Inflammatory macrophage (primary cell): ENCODE measurements at places on chromosomes 4 and X.

GRCh38 chrX:150954951-150955350, 28.2 kb upstream of the HMGB3 start:
- no peak for DNase-seq

GRCh38 chr4:184728858-184729257, 5.0 kb downstream of the CENPU start:
- no peak for DNase-seq

- DNase-seq = no peak
These were observed 26.4 kb downstream of the ENPP6 start for GRCh38 chr4:184191267-184191666.

DNA sequence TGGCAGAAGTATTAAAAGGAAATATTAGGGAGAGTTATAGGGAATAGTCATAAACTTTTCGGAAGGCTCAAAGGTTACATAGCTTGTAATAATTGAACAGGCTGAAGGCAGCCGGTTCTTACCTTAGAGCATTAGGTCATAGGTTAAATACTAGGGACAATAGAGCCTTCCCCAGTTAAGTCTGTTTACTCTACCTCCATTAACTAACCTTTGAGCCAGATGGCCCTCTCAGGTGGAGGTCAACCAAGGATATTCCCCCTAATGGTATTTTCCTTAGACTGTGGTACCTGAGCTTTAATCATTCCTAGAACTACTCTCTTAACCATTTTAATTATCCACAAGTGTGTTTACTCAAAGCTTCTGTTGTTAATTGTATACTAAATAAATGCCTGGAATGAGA, 920.9 kb upstream of the PABPC4L start:
- DNase-seq = no peak

DNA sequence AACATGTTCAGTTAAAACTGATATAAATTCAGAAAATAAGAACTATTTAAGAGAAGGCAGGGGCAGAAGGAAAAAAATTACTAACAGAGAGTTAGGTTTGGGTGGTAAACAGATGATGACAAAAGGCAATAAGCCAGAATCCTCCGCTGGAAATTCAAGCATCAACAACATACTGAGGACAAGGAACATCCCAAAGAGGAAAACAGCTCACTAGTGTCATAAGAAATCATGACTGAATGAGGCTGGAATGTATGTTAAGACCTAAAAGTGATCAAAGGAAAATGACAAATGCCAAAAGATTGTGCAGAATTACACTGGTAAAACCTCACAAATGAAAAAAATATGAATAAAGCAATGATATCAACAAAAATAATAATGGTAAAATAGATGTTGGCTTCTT, 88.4 kb downstream of the WDFY3 start:
- DNase-seq = no peak

DNA sequence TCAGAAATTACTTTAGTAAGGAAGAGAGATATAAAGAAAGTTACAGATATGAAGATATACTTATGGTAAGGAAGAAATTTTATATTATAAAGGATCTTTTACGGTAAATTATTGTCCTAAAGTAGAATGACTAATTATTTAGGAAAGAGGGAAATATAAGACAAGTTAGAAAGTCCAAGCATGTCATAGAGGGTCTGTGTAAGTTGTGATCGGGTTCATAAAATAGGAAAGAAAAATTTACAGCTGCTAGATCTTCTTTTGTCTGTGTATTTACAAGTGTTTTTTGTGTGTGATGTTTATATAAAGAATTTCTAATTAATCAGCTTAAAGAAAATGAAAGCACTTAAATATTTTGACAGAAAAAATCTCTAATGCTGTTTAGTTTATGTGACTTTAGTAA, 1054.9 kb upstream of the DIAPH2 start:
- no peak for DNase-seq

DNA sequence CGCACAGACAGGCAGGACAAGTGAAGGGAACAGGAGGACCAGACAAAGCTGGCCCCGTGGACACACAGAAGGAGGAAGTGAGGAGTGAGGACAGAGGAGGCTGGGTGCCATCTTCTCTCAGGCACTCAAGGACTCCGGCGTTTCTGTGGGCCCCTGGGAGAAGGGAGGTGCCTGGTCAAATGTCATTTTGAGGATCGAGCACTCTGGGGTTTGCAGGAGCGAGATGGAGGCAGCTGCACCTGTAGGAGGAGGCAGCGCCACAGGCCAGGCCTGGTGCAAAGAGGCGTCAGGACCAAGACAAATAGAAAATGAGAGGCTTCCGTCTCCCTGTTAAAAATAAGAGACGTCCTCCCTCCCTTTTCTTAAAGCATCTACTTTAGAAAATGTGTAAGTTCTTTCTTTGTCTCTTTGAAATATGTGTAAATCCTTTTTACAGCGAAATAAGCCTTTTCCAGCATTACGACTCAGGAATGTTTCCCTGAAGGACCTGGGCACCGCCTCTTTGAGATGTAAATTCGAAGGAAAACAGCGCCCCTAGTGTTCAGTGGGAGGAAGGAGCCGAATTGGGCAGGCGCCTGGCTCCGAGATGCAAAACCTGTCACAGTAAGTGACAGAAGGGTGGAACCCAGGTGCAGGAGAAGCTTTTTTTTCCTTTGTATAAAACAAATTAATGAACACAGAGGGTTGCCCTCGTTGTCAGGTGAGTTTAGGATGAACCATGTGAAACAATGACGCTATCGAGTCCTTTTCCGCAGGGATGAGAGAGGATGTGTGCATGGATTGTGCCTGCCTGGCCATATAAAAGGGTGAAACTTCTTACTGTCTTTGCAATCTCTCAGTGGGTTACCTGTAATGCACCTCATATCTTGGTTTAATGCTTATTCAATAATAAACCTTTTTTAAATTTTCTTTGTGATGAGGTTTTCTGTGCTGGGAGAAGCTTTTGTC, 1.4 kb upstream of the C4orf50 start:
- peak; percentile 54 for DNase-seq

DNA sequence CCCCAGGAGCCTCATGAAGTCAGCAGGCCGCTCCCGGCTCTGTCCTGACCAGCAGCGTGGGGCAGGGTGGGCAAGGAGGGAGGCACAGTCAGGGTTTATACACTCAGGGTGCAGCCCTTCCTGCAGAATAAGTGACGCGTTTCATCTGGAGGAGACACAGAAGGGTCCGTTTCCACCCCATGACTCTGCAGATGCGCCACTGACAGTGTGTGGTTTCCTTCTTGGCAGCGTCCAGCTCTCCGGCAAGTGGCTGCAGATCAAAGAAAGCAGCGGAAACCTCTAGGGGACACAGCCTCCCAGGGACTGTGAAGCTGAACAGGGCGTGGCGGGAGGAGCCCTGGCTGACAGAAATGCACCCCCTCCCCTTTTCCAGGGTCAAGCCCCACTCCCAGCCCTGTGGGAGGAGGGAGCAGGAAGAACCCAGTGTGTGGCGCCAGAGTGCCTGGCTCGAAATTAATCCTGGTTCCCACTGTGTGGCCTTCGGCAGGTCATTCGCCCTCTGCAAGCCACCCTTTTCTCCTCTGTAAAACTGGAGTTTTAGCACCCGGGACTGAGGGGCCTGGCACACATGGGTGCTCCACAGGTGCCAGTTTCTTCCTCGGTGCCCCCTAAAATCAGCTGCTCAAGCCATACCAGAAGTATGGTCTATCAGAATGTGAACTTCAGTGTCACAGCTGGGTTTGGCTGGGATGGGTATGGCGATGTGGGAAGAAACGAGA, 17.3 kb upstream of the TBC1D14 start:
- DNase-seq = peak; percentile 48

DNA sequence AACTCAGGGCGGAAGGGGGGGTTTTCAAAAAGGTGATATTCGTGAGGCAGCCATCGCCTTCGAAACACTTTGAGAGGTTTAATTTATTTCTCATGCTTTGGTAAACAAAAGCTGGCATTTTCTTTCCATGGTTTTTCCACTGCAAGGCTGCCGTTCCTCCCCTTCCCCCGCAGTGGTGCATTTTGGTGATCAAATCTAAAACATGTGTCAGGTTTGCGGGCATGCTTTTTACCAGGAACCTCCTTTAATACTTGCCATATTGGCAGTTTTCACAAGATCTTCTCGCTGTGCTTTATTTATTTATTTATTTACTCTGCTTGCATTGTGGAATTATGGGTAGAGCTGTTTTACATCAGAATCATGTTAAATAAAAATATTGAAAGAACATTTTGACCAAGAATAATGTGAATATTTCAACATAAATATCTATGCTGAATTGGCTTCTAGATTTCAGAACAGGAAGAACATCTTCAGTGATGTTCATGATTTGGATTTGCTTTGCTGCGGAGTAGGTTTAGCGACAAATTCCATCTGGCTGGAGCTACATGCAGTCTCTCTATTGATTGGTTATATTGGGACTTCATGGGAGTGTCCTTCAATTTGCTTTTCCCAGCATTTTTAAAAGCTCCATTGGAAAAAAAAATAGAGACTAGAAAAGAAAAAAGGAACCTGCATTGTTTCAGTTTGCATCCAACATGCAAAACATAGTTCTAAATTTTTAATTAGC, 54.4 kb downstream of the STOX2 start:
- DNase-seq = no peak

GRCh38 chr4:7169134-7169533, 23.2 kb upstream of the SORCS2 start:
- DNase-seq = no peak

- no peak for DNase-seq
These were observed 9.3 kb upstream of the SH3TC1 start for GRCh38 chr4:8189551-8190466.

DNA sequence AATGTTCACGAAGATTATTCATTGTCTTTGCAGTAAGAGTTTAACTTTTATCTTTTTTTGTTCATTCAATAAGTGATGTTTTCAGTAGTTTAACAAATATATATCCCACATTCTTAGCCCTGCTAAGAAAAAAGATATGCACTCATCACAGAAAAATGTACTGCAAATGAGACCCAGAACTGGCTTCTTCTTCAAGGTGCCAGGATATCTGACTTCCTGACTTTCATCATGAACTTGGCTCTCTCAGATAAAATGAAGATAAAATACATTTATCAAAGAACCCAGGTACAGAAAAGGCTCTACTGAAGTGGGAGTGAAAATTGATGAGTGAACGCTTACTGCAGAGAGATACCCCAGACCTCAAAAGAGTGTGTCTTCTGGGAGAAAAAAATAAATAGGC, 177.8 kb upstream of the DKK2 start:
- no peak for DNase-seq

- no peak for DNase-seq
These were observed 1442.8 kb upstream of the PCDH7 start for GRCh38 chr4:29277381-29277780.

DNA sequence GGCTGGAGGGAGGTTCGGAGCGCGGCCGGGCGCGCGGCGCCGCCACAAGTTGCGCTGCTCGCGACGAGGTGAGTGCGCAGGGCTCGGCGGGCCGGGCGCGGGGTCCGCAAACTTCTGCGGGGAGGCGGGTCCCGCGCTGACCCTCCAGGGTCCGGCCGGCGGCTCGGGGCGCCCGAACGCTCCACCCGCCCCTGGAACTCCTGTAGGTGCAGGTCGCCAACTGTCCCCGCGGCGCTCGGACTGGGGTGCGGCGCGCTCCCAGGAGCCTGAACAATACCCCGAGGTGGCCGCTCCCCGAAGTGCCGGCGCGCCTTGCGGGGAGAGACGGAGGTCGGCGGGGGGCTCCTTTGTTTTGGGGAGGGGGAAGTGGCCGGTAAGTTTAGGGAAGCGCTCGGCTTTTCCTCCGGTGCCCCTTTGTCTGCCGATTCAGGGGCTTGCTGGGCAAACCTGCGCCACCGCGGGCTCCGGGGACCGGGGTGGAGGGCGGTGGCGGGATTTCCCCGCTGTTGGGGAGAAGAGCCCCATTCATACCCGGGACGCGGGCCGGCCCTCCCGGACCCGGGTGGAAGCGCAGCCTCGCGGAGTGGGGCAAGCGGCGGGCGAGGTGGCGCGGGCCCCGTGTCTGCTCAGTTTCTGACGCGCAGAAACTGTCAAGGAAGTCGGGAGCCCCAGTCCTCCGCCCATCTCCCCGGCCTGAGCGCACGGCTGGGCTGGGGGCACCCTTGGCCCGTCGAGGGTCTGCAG, 694 bp downstream of the TBL1X start:
- DNase-seq = no peak

GRCh38 chr4:17502756-17503155, 9.1 kb downstream of the QDPR start:
- no peak for DNase-seq

DNA sequence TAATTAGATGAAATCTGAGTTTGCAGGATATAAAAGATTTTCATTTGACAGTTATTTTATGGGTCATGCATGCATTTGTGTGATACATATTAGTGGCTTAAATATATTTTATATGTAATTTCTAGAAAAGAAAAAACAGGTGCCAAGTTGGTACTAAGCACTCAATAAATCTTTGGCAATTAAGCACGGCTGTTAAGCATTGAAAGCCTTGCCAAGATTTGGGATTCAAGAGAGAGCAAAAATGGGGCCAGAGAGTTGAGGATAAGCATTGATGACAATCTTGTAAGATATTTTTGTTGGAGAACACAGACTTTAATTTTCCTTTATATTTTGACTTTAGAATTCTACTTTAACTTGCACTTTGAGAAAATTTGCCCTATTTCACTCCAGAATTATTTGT, 249.8 kb upstream of the MAD2L1 start:
- no peak for DNase-seq

- no peak for DNase-seq
These were observed 511.0 kb upstream of the ATOH1 start for GRCh38 chr4:93317561-93317960.

GRCh38 chrX:119989905-119990555, 46.5 kb upstream of the NKAP start:
- no peak for DNase-seq

GRCh38 chr4:178273168-178273567, 830.9 kb upstream of the AGA start:
- DNase-seq = no peak

DNA sequence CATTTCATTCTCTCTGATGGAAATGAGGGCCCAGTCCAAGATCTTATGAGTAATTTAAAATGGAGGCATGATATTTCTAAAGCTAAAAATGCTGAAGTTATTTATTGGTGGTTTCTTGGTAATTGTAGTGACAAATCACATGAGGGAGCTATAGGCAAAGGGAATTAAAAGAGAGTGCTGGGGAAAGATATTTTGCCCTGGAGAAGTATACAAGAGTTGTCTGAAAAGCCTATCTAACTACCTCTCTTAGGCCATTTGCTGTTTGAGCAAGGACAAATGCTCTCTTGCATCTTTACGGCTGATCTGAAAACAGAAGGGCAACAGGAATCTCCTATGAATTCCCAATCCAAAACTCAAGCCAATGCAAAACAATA, 89.4 kb downstream of the FMR1NB start:
- no peak for DNase-seq

GRCh38 chr4:121930304-121930703, 21.6 kb downstream of the TRPC3 start:
- no peak for DNase-seq

DNA sequence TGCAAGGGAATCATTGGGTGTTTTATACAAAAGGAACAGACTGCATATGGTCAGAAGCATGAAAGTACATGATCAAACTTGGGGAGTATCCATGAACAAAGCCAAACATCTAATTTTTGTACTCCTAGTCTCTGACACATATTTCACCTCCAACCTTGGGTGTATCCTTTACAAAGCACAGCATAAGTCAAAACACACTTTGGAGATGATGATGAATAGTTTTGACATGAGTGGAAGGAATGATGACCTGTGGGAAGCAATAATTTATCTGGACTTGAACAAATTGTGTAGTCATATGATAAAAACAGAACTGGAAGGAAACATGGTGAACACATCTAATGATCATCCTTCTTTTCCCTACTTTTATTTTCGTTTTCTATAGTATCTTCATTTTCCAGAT, 108.7 kb upstream of the PLS3 start:
- DNase-seq = no peak

- DNase-seq = no peak
These were observed 2.0 kb downstream of the GPC3 start for GRCh38 chrX:133983256-133983973.

GRCh38 chrX:108811891-108812290, 75.5 kb upstream of the IRS4 start:
- DNase-seq = no peak

GRCh38 chr4:147052361-147052760, 106.7 kb upstream of the TTC29 start:
- DNase-seq = no peak
